ENCODE measurements at places on chromosomes 13 and 19. TPM values are rescaled to one million over a fixed set of nuclear protein-coding genes. Genes with fewer than 3 reads are reported as not detected.
A peak's percentile ranks its signal among the peaks of the same experiment; 100 is the strongest.

DNA sequence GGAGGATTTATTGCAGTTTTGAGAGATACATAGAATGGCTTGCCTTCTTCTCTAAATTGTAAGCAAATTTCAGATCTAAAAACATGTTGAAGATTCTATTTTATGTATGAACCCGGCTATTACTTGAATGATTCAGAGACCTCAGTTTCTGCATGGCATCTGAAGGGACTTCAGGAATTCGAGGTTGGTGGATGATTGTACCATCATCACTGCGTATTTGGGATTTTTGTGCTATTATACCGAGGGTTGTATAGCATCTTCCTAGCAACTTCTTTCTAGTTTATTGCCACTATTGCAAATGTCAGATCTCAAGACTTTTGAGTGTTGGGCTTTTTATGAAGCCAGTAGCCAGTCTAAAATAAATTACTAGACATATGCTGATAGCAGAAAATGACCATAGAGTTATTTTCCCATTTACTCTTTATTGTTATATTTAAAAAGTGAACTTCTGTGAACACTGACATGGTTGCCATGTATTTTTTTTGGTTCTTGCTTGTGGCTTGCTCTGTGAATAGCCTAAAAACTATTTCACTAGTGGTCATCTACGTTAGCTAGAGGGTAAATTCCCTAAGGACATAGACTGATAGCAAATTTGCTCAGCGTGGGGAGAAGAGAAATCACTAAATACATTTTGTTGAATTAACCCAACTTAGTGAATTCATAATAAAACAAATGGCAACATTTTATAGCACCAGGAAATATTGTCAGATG lies 70.6 kb upstream of the KLF12 start:
- no peak for DNase-seq

DNA sequence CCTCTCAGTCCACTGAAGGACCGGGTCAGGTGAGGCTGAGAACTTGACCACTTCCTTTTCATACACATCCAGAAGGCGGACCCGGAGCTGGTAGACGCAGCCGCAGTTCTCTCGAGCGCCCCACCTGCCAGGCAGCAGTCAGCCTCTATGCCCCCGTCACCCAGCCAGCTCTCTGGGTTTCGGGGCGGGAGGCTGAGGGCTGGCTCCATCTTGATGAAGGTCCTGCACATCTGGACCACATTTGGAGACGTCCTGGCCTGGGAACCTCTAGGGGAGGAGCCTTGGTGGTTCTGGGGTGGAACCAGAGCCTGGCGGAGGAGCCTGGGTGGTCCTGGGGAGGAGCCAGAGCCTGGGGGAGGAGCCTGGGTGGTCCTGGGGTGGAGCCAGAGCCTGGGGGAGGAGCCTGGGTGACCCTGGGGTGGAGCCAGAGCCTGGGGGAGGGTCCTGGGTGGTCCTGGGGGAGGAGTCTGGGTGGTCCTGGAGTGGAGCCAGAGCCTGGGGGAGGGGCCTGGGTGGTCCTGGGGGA lies 14.3 kb downstream of the MRPS12 start:
- peak; percentile 61 for DNase-seq

DNA sequence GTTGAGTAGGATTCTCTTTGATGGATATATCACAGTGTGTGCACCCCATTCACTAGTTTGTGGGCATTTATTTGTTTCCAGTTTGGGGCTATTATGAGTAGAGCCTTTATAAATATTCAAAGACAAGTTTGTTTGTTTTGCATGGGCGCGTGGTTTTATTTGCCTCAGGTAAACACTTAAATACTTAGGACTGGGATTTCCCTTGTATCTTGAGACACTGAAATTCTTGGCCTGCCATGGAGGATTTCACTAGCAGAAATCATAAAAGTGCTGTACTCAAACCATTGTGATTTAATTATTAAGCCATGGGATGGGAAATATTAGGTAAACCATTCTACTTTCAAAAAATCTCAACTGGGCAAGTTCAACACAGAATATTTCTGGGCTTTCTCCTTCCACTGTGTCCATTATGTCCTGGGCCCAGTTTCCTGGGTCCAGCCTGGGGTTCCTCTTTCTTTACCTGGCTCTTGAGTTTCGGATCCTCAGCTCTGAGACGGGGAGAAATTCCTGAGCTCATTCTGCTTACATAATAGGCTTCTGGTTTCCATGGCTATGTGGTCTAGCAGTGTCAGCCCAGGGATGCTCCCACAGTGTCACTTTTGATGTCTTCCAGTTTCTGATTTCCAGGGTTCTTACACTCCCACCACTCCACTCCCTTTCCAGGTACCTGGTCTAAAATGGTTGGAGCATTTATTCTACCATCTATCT lies 14.4 kb downstream of the MYO16 start:
- no peak for DNase-seq

- DNase-seq: peak; percentile 92
These were observed 7.1 kb downstream of the RFX2 start for GRCh38 chr19:6103217-6103644.

DNA sequence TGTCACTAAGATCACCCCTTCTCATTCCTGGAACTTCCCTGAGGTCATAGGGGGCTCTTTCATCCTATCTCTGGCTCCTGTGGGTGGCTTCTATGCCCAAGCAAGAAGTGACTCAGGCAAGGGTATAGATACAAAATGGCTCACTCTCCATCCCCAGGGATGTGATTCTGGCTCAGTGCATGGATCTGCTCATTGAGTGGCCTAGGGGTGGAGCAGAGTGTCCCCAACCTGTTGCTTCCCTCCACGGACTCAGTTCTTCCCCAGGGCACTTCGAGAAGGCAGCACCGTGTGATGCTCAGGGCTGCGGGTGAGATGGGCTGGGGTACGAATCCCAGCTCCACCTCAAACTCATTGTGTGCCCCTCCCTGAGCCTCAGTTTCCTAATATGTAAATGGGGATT lies 136.4 kb downstream of the PTPRS start:
- DNase-seq: no peak

- DNase-seq: peak; percentile 52
These were observed 1716.7 kb downstream of the SLITRK1 start for GRCh38 chr13:82165396-82166174.

DNA sequence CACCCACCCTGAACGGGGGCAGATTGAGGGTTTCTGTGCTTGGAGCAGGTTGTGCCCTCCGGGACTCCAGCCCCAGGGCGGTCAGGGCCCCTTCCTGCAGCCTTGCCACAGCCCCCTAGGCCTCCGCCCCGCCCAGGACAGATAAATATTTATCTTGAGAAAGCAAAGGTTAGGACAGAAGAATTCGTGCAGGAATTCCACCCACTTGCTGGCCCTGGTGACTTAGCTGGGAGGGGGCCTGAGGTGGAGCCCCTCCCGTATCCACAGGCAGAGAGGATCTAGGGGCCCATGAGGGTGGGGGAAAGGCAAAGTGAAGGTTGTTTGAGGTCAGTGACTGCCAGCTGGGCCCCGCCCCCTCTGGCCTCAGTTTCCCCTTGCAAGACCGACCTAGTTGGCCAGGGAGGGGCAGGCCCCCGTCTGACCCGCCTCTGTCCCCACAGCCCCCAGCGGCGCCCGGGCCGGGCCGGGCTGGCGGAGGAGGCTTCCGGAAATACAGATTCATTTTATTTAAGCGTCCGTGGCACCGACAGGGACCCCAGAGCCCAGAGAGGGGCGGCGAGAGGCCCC lies 5.2 kb downstream of the MIDN start:
- no peak for DNase-seq

DNA sequence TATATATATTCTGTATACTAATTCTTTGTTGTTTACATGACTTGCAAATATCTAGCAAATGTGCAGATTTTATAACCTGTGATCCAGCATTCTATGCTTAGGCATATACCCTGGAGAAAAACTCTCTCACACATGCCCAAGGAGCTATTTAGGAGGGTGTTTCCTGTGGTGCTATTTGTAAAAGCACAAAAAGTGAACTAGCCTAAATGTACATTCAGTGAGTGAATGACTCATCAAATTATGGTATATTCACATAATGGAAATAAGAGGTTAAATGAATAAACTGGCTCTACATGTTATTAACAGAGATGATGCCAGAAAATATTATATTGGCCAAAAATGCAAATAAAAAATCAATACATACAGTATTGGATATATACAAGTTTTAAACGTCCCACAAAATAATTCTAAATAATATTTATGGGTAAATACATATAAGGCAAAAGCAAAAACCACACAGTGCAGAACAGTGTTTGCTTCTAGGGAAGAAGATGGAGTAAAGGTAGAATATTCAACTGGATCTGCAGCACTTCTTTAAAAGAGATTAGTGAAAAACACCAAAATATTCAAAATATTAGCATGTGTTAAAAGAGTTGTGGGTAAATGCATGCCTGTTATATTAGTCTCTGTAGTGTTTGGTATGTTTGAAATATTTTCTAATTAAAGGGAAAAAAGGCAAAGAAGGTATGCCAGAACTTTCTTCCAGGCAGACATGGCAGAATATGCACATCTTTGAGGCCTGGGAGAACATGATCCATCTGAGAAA lies 344.7 kb downstream of the KLF5 start:
- no peak for DNase-seq

GRCh38 chr19:8262431-8262830 lies 45.7 kb downstream of the CD320 start:
- DNase-seq: peak; percentile 59

- peak; percentile 43 for DNase-seq
These were observed 28.1 kb downstream of the ATP4B start for GRCh38 chr13:113629866-113630265.

- DNase-seq: no peak
These were observed 11.1 kb downstream of the NTN5 start for GRCh38 chr19:48661711-48662090.

- DNase-seq: no peak
These were observed 344.0 kb downstream of the MTUS2 start for GRCh38 chr13:29164116-29164515.

GRCh38 chr19:5028229-5028886 lies 59.4 kb downstream of the KDM4B start:
- DNase-seq: no peak

DNA sequence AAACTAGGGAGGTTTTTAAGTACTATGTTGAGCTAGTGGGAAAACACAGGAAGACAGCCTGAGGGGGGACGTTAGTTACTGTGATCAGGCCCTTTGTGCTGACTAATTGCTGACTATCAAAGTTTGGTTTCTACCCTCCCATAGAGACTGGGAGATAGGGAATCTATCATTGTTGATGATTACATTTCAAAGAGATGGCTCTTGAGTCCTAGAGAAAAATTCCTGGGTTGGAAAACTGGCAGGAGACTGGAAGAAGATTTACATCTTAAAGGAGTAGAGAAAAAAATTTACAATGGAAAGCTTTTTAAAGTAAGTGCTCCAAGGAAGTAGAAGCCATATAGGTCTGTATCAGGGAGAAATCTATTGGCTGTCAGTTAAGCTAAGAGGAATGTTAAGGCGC lies 522.0 kb upstream of the KLHL1 start:
- no peak for DNase-seq

DNA sequence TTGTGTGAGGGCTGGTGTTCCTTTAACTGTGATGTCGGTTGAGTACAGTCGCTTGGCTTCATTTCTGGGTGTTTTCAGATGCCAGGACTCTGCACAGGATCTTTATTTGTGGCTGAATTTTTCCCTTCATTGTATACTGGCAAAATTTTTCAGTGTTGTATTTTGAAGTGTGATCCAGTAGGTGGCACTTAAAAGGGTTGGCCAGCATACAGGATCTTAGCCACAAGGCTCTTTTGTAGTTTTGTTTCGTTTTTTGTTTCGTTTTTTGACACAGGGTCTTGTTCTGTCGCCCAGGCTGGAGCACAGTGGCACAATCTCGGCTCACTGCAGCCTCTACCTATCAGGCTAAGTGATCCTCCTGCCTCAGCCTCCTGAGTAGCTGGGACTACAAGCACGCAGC lies 8.7 kb downstream of the FCAR start:
- no peak for DNase-seq

DNA sequence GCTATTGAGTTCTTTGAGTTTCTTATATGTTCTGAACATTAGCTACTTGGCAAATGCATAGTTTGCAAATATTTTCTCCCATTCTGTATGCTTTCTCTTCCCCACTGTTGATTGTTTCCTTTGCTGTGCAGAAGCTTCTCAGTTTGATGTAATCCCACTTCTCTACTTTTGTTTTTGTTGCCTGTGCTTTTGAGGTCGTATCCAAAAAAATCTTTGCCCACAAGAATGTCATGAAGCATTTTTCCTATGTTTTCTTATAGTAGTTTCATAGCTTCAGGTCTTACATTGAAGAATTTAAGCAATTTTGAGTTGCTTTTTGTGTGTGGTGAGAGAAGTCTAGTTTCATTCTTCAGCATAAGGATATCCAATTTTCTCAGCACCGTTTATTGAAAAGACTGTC lies 536.7 kb upstream of the ARGLU1 start:
- DNase-seq: no peak

GRCh38 chr13:87198371-87198770 lies 472.8 kb upstream of the SLITRK5 start:
- DNase-seq: no peak

- DNase-seq: peak; percentile 90
These were observed 9.0 kb upstream of the MEIS3 start for GRCh38 chr19:47428177-47428894.

GRCh38 chr13:41244556-41244955 lies 18.8 kb downstream of the MTRF1 start:
- DNase-seq: no peak

DNA sequence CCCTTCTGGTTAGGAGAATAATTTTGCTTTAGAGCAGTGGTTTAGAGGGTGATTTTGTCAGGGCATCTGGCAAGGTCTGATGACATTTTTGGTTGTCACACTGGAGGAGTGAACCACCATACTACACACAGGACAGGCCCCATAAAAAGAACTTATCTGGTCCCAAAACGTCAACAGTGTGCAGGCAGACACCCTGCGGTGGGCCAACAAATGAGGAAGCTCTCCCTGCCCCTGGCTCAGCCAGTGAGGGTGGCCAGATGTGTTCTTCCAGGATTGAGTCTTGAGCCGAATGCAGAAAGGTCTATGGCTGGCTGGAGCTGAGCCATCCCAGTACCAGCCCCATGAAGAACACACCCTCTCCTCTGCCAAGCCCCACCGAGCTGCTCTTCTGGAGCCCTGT lies 149.2 kb downstream of the MIPEP start:
- DNase-seq: no peak

SLC39A3 gene
- total RNA-seq: 13.6 TPM

NLRP7 gene
- not detected for total RNA-seq

PCDH20 gene
- total RNA-seq: 30.1 TPM

APOE gene
- total RNA-seq: 96.1 TPM

CYP2A6 gene
- total RNA-seq: not detected

ATP8A2 gene
- 0.29 TPM for total RNA-seq

COL4A2 gene
- total RNA-seq: 1,110 TPM

ZNF567 gene
- total RNA-seq: 7.9 TPM

DAND5 gene
- not detected for total RNA-seq
